AML-193 (cell line): ENCODE measurements at places on chromosomes 1 and 21.

GRCh38 chr1:195899762-195900352 lies 708.4 kb downstream of the KCNT2 start:
- DNase-seq, result no peak

- DNase-seq, result no peak
These were observed 181.6 kb downstream of the RASAL2 start for GRCh38 chr1:178275553-178275952.

DNA sequence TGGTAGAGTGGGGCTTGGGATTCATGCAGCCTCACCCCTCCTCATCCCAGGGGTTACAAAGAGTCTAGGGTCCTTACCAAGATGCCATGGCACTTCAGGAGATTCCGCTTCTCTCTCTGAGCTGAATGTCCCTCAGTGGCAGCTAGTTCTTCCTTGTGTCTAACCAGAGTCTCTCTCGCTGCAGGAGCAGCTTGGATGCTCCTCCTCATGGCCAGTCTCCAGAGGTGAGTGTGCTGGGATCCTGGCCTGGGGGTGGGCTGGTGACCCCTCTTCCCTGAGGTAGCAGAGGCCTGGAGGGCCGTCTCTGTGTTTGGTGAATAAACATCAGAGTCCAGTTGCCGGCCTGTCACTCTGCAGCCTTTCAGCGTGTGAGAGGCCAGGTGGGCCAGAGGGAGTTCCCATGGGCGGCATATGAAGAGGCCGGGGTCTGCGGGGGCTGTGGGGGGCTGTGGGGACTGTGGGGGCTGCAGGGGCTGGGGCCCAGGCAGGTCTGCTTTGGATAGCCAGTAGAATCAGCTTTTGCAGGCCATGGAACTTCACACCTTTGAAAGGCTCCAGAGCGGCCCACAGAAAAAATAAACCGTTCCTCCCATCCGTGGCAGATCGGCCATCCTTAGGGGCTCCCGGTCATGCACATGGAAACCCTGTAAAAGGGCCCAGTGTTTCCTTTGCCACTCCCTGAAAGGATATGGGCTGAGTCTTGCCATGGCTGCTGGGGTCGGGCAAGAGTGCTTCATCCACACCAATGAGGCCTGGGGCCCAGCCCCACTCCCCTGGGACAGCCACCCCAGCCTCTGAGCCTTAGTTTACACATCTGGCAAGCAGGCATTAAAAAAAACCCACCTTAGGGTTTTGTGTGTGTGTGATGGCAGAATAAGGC lies 256.4 kb downstream of the FOXD2 start:
- no peak for DNase-seq

GRCh38 chr1:11822091-11822490 lies 16.1 kb downstream of the CLCN6 start:
- DNase-seq, result no peak

DNA sequence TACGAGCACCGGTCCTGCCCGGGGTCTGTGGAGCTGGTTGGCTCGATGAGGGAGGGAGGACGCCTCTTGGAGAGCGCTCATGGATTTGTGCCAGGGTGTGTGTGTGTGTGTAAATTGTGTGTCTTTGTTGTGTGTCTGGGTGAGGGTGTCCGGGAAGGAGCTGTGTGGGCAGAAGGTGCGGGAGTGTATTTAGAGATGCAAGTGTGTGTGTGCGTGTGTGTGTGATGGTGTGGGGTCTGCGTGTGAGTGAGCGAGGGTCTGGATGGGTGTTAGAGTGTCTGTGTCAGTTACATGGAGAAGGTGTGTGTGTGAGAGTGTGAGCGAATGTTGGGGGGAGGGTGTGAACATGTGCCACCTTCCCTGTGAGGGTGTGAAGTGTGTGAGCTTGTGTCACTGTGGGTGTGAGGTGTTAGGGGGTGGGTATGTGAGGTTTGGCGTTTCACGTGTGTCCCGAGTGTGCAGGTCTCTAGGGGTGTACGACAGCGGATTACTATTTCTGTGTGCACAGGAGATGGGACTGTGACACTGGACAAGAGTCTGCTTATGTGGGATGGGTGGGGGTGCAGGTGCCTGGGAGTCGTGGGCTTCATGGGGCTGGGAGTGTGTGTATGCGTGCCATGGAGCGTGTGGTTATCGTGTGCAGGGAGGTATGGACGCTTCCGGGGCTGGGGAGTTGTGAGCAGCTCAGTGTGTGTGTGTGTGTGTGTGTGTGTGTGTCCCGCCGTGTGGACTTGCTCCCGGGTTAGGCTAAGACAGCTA lies 880 bp downstream of the IGSF21 start:
- no peak for DNase-seq

DNA sequence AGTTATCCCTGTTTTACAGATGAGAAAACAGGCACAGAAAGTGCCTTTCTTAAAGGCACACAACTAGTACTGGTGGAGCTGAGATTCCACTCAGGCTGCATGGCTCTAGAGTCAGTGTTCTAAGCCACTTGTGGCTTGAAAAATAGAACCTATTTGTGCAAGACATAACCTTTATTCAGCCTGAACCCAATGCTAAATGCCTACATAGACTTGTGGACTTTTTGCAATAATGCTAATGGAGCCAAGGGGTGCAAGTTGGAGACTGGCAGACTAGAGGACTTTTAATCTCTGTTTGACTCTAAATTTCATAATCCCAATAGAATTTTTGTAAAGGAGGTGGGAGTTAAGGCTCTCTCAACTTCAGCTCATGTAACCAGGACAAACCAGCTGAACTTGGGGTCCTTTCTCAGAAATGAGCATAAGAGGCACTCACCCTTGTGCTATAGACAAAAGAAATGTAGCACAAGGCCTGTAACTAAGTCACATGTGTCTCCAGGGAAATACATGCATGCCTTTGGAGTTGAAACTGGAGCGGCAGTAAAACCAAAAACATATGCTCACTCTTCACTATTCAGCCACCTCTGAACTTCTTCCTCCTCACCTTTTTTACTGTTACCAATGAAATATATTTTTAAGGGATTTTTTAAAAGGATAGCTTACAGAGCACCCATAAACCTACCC lies 43.0 kb upstream of the AK4 start:
- DNase-seq, result no peak

DNA sequence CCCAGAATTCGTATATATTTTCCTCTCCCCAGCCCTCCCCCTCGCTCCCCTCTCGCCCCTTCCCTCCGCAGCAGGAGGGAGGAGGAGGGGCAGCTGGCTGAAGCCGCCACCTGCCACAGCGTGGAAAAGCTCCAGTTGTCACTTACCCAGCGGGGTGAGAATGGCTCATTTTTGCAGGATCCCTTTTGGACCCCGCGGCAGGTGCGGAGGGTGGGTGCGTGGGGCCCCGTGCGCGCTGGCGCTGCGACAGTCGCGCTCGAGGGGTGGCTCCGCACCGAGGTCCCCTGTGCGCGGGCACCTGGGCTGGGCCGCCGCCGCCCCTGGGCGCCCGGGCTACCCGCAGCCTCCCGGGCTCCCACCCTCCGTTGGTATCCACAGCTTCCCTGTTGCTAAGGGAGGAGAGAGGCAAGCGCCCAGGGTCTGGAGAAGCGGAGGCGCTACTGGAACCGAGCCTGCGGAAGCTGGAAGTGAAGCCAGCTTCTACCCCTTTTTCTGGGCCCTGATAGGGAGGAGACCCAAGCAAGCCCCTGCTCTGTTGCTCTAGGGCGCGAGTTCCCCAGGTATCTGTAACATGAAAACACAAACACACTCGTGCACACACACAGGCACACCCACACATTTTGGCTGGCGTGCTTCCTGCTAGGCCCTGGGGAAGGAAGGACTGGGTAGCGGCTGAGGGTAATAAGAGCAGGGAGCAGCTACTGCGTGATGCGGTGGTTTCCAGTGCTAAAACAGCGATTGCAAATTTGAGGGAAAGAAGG lies at the start of gene ERICH3:
Gene ERICH3, minus strand, starts transcription at position 442 of the 761 bp plus-strand sequence. Its CDS starts 273 bp downstream, at position 169.
- DNase-seq, result no peak

- DNase-seq, result no peak
These were observed 370.6 kb downstream of the SMYD3 start for GRCh38 chr1:246136477-246136876.

GRCh38 chr1:176174108-176174507 lies 33.0 kb downstream of the COP1 start:
- no peak for DNase-seq

- no peak for DNase-seq
These were observed 316.1 kb downstream of the AJAP1 start for GRCh38 chr1:4970532-4970931.

DNA sequence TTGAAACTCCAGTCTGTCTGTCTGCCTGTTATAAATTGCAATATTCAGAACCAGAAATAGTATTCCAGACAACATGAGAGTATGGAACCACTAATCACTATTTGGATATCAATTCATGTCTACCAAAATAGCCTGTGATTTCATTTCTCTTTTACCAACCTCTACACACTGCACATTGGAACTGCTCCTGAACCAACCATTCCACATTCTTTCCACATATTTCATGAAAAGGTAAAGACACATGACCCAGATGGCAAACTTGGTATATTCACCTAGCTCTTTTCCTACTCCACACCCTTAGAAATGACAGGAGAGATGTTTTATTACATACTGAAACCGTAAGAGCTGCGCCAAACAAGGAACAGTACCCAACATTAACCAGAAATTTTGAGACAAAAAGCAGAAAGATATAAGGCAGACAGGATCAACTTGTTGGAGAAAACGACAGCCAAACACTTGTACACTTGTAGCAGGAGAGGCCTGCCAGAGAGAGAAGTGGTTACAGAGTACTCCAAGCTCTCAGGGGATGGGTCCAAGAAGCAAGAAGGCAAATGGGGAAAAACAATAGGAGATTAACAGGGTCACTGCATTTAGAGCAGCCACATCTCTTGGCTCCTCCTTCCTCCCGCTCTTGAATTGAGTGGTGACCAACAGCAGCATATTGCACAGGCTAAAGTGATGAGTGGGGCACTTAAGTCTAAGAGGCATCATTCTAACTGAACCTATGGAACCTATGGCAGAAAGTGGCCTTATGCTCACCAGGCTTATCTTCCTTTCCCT lies 148.7 kb downstream of the SETD4 start:
- DNase-seq, result no peak

DNA sequence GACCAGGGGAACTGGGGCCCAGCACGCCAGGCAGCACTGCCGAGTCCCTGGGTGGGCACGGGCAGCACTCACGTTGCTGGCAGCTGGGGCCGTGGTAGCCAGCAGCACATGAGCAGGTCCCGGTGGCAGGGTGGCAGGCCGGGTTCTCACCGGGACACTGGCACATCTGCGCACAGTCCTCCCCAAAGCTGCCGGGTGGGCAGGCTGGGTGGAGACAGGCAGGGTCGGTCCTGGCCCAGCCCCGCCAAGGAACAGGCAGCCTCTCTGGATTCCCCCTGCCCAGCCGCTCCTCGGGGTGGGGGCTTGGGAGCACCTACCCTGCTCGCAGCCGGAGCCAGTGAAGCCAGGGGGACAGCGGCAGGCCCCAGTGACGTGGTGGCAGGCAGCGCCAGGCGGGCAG lies 42.5 kb downstream of the ARHGEF16 start:
- no peak for DNase-seq

GRCh38 chr1:248759644-248760043 lies 4.1 kb upstream of the LYPD8 start:
- DNase-seq, result no peak

DNA sequence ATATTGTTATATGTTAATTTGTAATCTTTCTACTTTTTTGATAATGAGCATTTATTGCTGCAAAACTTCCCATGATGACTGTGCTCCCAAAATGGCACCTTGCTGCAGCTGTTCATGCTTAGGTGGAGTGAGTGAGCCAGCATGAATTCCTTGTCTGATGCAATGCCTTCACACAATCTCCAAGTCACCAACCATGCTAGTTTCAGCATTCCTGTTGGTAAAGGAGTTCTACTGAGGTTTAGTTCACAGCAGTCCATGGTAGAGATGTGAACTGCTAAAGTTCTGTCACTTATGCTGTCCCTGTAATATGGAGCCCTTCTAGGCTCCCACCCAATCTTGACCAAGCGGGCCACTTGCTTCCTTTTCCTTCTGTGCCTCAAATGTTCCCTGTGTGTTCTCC lies 26.2 kb upstream of the PRKACB start:
- no peak for DNase-seq

DNA sequence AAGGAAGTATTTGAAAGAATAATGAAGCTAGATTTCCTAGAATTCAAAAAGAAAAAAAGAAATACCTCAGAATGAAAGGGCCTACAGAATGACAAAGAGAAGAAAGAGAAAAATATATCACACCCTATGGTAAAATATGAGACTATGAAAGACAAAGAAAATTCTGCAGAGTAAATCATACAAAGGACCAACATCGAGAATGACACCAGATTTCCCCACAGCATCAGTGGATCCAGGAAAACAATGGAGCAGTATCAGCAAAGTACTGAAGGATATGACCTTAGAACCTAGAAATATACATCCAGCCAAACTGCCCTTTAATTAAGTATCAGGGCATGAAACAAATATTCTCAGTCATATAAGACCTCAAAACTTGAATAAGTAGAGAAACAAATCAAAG lies 21.2 kb upstream of the IFNAR2 start:
- DNase-seq, result no peak

DNA sequence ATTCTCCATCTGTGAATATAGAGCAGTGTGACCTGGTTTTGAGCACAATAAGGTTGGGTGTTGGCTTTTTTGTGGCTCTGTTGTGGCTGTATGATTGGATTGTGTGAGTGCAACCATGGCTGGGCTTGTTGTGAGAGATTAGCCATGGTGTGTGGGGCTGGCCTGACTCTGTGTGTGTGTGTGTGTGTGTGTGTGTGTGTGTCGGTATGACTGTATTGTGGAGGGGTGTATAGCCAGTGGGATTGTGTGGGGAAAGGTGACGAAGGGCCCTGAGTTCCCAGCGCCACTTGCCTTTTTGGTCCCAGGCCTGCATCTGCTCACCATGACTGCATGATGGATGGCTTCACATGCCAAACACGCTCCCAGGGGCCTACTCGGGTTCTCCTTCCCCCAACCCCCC lies 5.9 kb upstream of the SLC6A9 start:
- DNase-seq, result no peak

GRCh38 chr1:179954493-179955286 lies at the start of gene CEP350:
CEP350 (plus strand) TSS chr1:179954810; CDS start chr1:179986182, 31,372 bp downstream.
- peak; percentile 97 for DNase-seq

DNA sequence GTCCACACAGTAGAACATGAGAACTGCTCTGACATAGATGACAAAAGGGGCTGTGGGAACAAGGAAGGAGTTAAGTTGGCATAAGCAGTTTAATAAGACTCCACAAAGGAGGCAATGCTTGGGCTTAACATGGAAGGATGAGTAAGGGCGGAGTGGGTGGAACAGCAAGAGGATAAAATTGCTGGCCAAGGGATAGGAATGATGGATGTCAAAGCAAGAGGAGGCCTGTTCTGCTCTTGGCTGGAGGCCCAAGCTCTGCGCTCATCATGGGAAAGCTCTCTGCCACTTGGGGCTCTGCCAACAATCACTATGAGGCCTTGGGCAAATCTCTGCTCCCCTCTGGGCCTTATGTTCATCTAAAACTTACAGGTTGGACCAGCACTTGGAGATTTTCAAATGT lies 98.3 kb upstream of the CAMK1G start:
- no peak for DNase-seq

- DNase-seq, result peak; percentile 47
These were observed at the start of gene TNFRSF14 for GRCh38 chr1:2556277-2556677. TNFRSF14 (plus strand) TSS chr1:2556371; CDS start chr1:2556665, 294 bp downstream.

- no peak for DNase-seq
These were observed 17.2 kb upstream of the NPHP4 start for GRCh38 chr1:6009120-6010040.

GRCh38 chr1:56854521-56855099 lies at the start of gene C8A:
C8A (plus strand) TSS chr1:56854797; CDS start chr1:56854902, 105 bp downstream.
- no peak for DNase-seq

- DNase-seq, result no peak
These were observed 239.4 kb downstream of the BACH1 start for GRCh38 chr21:29538115-29538514.

GRCh38 chr1:9654051-9654833 lies 2.7 kb downstream of the PIK3CD start:
- DNase-seq, result peak; percentile 80
